ENCODE measurements at places on chromosomes 1 and 21. TPM values are rescaled to one million over a fixed set of nuclear protein-coding genes. Genes with fewer than 3 reads are reported as not detected.
A peak's percentile ranks its signal among the peaks of the same experiment; 100 is the strongest.

DNA sequence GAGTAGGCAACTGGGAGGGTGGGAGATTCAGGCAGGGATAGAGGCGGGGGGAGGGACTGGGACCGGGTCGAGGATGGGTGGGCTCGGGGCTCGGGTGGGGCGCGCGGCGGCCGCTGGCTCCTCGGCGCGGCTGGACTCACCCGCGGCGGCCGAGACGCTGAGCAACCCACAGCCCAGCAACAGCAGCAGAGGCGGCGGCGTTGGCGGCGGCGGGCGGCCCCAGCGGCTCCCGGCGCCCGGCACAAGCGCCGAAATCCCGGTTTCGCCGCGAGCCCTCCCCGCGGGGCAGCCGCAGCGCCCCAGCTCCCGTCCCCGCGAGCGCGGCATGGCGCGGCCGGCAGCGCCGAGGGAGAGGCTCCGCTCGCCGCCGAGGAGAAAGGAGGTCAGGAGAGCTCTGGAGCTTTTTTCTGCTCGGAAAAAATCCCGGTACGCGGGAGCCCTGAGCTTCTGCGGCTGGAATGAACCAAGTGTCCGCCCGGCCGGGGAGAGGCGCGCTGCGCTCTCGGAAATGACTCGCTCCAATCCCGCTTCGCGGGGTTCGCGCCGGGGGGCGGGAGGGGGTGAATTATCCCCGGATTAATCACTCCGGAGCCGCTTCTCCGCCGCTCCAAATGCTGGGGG lies at the start of gene CSMD2:
Gene CSMD2 (minus strand): TSS at position 460 of the 621 bp plus-strand sequence. CDS start 133 bp downstream, at position 327.
- H3K27ac ChIP-seq: no peak within 1 kb of the TSS
- H3K36me3 ChIP-seq: no peaks in the 10 kb centered on the region
- no peak for DNase-seq
- peaks cover 51% of the 10 kb centered on the region for H3K27me3 ChIP-seq
- peak within 1 kb of the TSS; percentile 44 for H3K4me3 ChIP-seq
- peaks cover 32% of the 10 kb centered on the region for H3K4me1 ChIP-seq

DNA sequence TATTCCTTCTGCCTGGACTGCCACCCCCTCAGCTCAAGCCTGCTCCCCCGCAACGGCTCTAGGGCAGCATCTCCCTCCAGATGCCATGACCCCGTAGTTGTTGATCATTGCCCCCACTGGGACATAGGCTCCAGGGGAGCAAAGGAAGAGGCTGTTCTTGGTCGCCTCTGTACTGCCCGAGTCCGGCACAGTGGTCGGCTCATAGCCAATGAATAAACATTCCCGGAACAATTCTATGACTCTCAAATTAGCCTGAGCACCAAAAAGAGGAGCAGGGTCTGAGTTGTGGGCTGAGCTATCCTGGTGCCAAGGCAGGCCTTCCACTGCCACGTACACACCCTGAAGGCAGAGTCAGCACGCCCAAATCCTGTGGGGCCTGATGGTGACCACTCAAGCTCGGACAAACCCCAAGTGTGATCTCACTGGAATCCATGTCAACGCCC lies 33.1 kb downstream of the CAPZB start:
- no peak overlapping the region for H3K4me3 ChIP-seq
- H3K4me1 ChIP-seq: peaks cover 75% of the 10 kb centered on the region
- H3K27ac ChIP-seq: no peak overlapping the region
- H3K36me3 ChIP-seq: peaks cover 17% of the 10 kb centered on the region
- DNase-seq: peak; percentile 67
- no peaks in the 10 kb centered on the region for H3K27me3 ChIP-seq

KRTAP19-3 gene
- total RNA-seq: not detected

DNA sequence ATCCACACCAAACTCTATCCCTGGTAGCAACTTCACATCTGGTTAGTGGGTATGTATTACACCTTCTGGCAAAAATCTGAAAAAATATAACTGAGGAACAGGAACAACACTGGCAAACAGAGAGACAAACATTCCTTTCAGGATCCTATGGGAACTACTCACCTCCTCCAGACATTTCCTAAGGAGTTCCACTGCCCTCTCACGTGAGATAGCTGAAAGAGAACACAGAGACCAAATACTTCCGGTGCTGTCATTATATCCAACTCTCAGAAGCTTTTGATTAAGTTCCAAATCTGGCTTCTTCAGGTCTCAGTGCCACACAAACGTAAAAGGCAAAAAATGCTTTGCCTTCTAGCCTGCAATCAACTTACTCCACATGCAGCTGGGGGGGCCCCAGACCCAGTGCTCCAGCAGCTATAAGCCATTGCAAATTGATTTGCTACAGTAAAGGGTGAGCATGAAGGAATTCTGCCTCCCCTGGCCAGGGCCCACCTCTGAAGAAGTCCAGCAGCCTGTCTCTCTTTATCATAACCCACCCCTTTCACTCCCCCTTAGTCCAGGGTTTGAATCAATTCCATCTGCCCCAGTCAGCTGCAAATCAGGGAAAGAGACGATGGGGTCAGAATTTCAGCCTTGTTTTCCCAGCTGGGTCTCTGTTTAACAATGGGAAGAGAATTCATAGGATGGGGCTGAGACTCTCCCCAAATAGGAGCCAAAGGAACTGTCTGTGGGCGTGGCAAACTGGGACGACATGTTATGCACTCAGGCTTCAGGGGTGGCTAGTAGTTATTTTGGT lies 32.2 kb downstream of the TFAP2E start:
- no peaks in the 10 kb centered on the region for H3K27me3 ChIP-seq
- H3K36me3 ChIP-seq: peaks cover 81% of the 10 kb centered on the region

GRCh38 chr21:45805321-45805720 lies 161.8 kb downstream of the PCBP3 start:
- H3K36me3 ChIP-seq: peaks cover 3% of the 10 kb centered on the region
- H3K4me3 ChIP-seq: no peak overlapping the region
- no peak for DNase-seq
